ENCODE measurements at places on chromosomes 4 and X.

DNA sequence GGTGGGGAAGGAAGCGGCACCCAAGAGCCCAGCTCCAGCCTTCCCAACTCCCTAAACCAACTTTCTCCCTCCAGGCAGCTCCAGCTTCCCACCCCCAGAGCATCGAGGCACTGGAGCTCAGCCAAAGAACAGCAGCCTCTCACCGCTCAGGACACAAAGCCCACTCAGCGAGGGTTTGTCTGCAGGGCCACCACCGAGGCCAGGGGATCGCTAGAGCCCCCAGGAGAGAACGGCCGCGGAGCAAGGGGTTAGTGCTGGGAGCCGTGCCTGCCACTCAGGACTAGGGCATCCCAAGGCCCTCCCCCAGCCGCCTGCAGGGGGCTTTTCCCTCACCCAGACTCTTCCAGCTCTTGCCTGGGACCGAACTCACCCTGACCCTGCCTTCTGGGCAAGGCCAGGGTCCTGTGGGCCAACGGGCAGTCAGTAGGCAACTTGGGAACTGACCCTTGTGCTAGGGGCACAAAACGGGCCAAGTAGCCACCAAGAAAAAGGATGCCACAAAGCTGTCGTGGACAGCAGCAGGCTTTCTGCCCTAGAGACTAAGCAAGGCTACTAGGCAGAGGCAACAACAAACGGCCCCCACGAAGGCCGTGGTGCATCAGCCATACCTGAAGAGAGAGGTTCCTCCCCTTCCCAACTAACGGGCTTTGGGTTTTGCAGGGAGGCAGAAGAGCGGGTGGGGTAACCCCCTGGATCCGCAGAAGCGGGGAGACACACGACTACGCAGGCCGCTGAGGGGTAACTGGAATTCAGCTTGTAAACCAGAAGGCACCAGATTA lies 2.3 kb downstream of the HCFC1 start:
- peaks cover 34% of the 10 kb centered on the region for H3K36me3 ChIP-seq
- no peak for DNase-seq
- peaks cover 41% of the 10 kb centered on the region for H3K4me1 ChIP-seq
- peak overlapping the region; percentile 87 for H3K27ac ChIP-seq
- H3K27me3 ChIP-seq = no peaks in the 10 kb centered on the region

DNA sequence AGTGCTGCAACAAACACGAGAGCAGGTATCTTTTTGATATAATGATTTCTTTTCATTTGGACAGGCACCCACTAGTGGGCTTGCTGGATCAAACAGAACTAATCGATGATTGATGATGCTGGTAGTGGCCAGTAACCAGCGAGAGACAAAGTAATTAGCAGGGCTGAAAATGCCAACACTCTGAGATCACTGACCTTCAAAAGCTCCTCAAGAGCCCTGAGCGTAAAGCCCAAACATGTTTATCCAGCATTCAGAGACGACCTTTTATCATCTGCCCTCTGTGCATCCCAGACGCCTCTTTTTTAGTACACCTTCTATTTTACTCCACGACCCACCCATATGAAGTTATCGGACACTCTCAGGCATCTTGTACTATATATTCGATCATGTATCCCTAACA lies 186.2 kb downstream of the PRDM5 start:
- H3K27ac ChIP-seq = no peak overlapping the region
- DNase-seq = no peak
- H3K27me3 ChIP-seq = no peaks in the 10 kb centered on the region
- no peak overlapping the region for H3K4me3 ChIP-seq
- no peaks in the 10 kb centered on the region for H3K36me3 ChIP-seq
- no peaks in the 10 kb centered on the region for H3K4me1 ChIP-seq

- H3K27me3 ChIP-seq = no peaks in the 10 kb centered on the region
- H3K27ac ChIP-seq = no peak overlapping the region
- no peaks in the 10 kb centered on the region for H3K36me3 ChIP-seq
- DNase-seq = no peak
- no peak overlapping the region for H3K4me3 ChIP-seq
Measured at GRCh38 chr4:156773648-156774357, 197.8 kb downstream of the PDGFC start.

GRCh38 chr4:17580969-17581368 lies 4.0 kb downstream of the LAP3 start:
- H3K4me3 ChIP-seq = no peak overlapping the region
- H3K27me3 ChIP-seq = no peaks in the 10 kb centered on the region
- peaks cover 69% of the 10 kb centered on the region for H3K36me3 ChIP-seq
- H3K4me1 ChIP-seq = peaks cover 46% of the 10 kb centered on the region
- peak overlapping the region; percentile 46 for H3K27ac ChIP-seq
- no peak for DNase-seq

DNA sequence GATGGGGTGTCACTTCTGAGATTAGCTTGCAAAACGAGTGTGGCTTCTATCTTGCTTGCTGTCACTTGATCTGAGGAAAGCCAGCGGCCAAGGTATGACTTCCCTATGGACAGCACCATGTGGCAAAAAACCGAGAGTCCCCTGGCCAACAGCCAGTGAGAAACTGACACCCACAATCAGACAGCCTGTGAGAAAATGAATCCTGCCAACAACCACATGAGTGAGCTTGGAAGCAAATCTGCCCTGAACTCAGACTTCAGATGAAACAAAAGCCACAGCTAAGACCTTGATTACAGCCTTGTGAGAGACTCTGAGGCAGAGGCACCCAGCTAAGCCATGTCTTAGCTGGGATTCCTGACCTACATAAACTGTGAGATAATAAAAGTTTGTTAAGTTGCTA lies 45.5 kb downstream of the PPP1R2C start:
- no peaks in the 10 kb centered on the region for H3K36me3 ChIP-seq
- H3K27me3 ChIP-seq = no peaks in the 10 kb centered on the region
- no peak overlapping the region for H3K27ac ChIP-seq

GRCh38 chrX:47223476-47224250 lies 5.2 kb downstream of the CDK16 start:
- no peak for DNase-seq
- no peak overlapping the region for H3K27ac ChIP-seq
- H3K4me1 ChIP-seq = peaks cover 27% of the 10 kb centered on the region

- H3K4me3 ChIP-seq = no peak overlapping the region
- no peak for DNase-seq
- no peaks in the 10 kb centered on the region for H3K36me3 ChIP-seq
- no peaks in the 10 kb centered on the region for H3K27me3 ChIP-seq
- no peak overlapping the region for H3K27ac ChIP-seq
- no peaks in the 10 kb centered on the region for H3K4me1 ChIP-seq
Measured at GRCh38 chr4:95066050-95066449, 308.3 kb downstream of the BMPR1B start.

- H3K4me3 ChIP-seq = no peak overlapping the region
- H3K36me3 ChIP-seq = no peaks in the 10 kb centered on the region
- no peaks in the 10 kb centered on the region for H3K27me3 ChIP-seq
- no peak overlapping the region for H3K27ac ChIP-seq
Measured at GRCh38 chr4:2350982-2351381, 67.5 kb downstream of the ZFYVE28 start.

Data from activated CD4-positive, alpha-beta T cell treated with anti-CD3 and anti-CD28 coated beads, Interleukin-2, amount 10 ng/mL, durations not matched to agents 7 days and 5 days (primary cell).